Anterior cingulate cortex (tissue), 58 donors: ENCODE measurements at places on chromosomes 13 and 19.

- DNase-seq, result peak; percentile 91
Observed at GRCh38 chr19:38929929-38930775, at the start of gene SARS2. Gene SARS2 (minus strand): TSS chr19:38930763. CDS start chr19:38930736, 27 bp downstream.

DNA sequence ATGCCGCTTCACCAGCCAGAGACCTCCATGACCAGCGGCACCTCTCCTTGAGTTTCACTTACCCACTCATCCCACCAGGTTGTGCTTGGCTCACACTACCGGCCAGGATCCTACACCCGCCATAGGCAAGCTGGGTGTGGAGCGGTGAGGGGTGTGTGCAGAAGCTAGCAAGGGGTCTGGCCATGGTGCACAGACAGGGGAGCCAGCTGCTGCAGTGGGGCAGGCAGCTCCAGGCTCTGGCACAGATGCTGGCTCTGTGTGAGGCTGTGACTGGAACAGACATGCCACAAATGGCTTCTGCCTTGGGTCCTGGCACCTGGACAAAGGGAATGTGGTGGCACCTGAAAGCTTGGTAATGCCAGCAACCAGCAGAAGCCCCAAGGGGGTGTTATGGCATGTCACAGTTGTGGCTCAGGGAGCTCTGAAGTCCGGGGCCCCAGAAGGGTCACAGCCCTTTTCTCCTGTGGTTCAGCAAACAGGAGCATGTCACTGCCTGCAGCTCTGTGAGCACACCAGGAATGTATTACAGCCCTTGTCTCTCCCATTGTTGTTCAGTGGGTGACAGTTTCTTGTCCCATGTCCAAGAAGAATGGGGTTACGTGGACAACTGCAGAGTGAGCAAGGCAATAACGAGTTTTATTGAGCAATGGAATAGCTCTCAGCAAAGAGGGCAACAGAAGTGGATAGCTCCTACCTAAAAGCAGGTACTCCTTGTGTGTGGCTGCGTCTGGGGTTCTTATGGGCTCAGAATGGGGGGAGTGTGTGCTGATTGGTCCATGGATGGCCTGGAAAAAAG, 2791.0 kb upstream of the PCDH20 start:
- DNase-seq, result no peak

- no peak for DNase-seq
Observed at GRCh38 chr19:21843081-21843480, 7.1 kb upstream of the ZNF43 start.

DNA sequence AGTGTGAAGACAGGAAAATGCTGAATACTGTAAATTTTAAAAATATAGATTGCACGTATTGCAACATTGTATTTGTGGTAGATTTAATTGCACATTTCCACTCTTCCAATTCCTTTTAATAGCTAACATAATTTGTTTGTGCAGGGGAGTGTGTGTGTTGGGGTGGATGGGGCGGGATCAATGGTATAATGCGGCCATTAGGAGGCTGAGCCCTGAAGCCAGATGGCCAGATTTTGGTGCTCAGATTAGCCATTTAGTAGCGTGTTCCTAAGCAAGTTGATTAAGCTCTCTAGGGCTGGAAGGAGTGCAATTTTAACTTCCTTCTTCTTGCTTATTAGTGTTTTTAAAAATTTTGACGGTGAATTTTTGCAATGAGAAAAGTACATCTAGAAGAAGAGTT, 5.8 kb downstream of the OXGR1 start:
- DNase-seq, result no peak
